ENCODE measurements at places on chromosomes 6 and 20.
A peak's percentile ranks its signal among the peaks of the same experiment; 100 is the strongest.

GRCh38 chr6:142838821-142839685, 105.9 kb downstream of the HIVEP2 start:
- DNase-seq = peak; percentile 63

- no peak for DNase-seq
Observed at GRCh38 chr20:56778765-56779195, 149.7 kb downstream of the TFAP2C start.

DNA sequence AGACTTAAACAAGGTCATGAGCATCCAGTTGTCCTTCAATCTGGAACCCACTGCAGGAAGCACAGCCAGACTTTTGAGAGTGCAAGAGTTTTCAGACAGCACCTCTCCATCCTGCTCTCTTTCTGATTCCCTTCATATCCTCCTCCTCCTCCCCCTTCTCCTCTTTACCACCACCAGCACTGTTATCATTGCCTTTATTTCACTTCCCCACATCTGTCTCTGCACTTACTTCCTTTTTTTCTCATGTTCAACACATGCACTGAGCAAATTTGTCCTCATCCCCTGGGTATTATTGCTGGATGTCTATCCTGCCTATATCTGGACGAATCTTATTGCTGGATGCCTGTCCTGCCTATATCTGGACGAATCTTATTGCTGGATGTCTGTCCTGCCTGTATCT, 554.8 kb downstream of the DHX35 start:
- DNase-seq = no peak

GRCh38 chr6:47162793-47163192, 120.7 kb upstream of the ADGRF1 start:
- DNase-seq = no peak

- DNase-seq = no peak
Observed at GRCh38 chr20:16111852-16112412, 461.3 kb downstream of the KIF16B start.

GRCh38 chr6:136502786-136503185, 47.4 kb downstream of the MAP7 start:
- no peak for DNase-seq

DNA sequence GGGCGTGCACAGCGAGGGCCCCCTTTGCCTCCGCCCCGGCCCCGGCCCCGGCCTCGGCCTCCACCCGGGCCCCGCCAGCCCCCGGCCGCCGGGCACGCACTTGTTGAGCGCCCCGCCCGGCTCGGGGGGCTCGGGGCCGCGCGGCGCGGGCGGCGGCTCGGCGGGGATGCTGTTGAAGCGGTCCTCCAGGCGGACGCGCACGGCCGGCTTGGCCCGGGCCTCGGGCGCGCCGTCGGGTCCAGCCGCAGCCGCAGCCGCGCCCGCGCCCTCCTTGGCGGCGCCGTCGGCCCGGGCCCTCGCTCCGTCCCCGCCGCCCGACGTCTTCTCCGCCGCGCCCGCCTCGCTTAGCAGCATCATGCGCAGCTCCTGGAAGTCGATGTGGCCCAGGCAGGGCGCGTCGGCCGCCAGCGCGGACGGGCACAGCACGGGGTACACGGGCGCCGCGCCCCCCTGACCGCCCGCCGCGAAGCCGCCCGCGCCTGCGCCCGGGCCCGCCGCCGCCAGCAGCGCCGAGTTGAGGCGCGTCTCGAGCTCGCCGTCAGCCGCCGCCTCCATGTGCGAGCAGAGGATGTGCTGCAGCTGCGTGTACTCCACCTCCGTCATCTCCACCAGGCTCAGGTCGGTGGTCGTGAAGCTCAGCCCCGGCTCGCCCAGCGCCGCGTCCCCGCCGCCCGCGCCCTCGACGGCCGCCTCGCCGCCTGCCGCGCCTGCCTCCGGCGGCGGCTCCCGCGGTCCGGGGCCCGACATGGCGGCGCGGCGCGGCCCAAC, 514 bp downstream of the TCFL5 start:
- DNase-seq = peak; percentile 28

- no peak for DNase-seq
Observed at GRCh38 chr20:25495189-25495824, 87.8 kb downstream of the GINS1 start.

GRCh38 chr6:169234634-169235033, 19.0 kb downstream of the THBS2 start:
- no peak for DNase-seq

GRCh38 chr6:156887623-156888269, 110.6 kb downstream of the ARID1B start:
- no peak for DNase-seq

DNA sequence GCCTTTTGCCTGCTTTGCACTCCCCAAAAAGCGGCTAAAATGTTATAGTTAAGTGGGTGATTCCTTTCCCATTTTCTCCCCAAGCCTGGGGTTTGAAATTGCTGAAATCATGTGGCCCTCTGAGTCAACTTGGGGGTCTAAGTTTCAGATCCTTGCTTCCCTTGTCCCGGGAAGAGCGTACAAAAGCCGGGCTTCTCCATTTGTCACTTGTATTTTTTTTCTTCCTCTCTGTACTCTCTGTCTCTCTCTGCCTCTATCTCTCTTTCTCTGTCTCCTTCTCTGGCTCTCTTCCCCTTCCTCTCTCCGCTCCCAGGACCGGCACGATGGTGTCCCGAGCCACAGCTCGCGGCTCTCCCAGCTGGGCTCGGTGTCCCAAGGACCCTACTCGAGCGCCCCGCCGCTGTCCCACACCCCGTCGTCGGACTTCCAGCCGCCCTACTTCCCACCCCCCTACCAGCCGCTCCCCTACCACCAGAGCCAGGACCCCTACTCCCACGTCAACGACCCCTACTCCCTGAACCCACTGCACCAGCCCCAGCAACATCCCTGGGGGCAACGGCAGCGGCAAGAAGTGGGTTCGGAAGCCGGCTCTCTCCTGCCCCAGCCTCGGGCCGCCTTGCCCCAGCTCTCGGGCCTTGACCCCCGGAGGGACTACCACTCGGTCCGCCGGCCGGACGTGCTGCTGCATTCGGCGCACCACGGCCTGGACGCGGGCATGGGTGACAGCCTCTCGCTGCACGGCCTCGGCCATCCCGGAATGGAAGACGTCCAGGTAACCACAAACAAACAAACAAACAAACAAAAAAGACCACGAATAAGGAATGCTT, 4.6 kb downstream of the TFAP2B start:
- DNase-seq = no peak

DNA sequence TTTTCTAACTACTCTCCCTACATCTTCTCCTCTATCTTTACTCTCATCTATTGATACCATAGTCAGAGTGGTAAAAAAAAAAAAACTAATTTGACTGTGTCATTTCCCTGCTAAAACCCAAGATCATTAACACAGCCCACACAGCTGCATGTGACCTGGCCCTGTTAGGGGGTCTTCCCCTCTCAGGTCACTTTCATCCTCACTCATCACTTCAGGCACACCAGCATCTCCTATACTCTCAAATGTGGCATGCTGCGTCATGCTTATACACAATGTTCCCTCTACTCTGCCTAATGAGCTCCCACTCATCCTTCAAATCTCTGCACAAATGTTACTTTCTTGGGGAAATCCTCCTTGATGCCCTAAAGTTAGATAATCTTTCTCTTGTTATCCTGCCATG, 86.8 kb downstream of the CDK19 start:
- DNase-seq = no peak

- no peak for DNase-seq
Observed at GRCh38 chr6:139449611-139450000, 75.2 kb upstream of the CITED2 start.

DNA sequence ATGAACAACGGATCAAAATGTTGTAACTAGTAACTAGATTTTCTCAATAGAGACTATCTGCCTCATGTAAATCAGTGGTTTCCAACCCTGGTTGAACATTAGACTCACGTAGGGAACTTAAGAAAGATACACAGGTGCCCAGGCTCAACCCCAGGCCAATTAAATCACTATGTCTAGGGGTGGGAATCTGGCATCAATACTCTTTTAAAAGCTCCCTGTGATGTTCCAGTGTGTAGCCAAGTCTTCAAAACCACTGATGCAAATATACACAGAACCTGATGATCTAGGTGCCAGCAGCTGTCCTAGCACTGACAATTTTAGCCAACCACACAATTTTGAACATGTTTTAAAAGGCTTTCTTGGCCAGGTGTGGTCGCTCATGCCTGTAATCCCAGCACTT, 128.7 kb downstream of the TBC1D32 start:
- DNase-seq = no peak

DNA sequence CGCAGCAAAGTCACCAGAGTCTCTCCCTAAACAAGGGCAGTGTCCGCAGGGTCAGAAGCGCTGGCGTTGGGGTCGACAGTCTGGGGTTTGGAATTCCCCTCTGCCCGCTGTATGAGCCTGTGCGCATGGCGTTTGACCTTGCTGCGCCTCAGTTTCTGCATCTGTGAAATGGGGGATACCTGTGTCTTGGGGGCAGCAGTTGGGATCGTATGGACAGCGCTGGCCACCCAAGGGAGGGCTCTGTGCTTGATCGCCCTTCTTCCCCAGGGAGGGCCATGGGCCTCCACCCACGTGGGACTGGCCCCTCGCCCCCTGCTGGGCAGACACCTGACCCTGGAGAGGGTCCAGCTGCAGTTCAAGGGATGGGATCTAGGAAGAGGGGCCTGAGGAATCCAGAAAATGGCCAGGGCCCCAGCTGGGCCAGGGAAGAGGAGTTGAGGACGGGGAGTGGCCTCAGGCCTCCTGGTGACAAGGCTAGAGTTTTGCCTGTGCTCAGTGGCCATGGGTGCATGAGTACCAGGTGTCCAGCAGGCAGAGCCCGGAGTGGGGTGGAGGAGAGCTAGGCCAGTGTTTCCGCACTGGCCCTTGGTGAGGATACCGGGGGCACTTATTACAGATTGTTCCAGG, 26.4 kb upstream of the PHACTR3 start:
- DNase-seq = no peak

DNA sequence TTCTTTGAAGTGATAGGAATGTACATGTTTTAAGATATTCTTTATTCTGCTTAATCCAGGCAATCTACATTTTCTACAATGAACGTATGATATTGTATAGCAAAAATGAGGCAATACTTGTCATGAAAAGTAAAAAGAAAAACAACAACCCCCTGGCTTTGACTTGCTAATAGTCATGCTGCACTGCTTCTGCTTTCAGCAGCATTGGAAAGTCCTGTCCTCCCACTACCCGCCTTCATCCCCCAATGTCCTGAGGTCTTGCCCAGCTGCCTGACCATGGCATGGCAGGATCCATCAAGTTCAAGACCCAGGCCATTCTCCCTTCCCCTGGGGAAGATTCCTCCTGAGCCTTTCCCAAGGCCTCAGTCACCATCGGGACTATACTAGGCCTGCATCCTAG, 156.5 kb downstream of the SH3BGRL2 start:
- DNase-seq = no peak

GRCh38 chr6:71072508-71072907, 115.6 kb upstream of the B3GAT2 start:
- no peak for DNase-seq

DNA sequence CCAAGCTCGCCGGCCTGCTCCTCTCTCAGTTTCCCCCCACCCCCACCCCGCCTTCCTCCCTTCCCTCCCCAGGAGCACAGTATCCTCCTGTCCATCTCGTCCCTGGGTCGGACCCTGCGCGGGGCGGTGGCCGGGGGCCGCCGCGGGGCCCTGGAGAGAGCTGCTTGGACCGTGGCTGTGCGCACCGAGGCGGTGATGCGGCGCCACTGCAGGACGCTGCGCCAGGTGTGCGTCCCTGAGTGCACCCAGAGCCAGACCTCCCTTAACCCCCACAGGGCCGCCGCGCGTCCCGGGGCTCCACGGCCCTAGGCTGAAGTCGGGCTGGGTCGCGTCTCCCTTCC, 2.2 kb downstream of the C20orf204 start:
- no peak for DNase-seq

GRCh38 chr6:43977404-43978111, 149.7 kb downstream of the MRPL14 start:
- no peak for DNase-seq

GRCh38 chr6:7207720-7208119, 100.0 kb downstream of the RREB1 start:
- DNase-seq = no peak

DNA sequence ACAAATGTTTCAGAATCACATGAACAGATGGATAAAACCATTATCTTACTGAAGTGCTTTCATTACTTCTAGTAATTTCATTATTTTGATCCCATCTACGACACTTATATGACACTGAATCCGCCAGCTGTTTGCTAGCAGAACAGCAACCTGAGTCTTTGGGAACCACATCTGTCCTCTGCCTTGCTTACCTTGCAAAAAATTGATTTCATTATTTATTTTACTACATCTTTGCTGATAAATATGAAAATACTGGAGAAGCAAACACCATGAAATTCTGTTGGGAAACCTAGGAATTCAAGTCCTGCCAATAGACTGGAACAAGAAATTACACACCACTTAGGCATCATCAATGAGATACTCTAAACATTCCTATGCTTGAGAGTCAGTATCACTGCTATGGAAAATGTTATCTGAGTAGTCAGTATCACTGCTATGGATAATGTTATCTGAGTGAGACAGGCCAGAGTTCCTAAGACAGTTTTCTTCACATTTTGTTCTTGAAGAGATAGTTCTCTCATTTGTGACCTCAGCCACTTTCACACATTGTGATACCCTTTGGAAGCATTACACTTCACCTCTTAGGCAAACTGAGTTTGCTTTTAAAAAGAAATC, 91.9 kb downstream of the PDE10A start:
- no peak for DNase-seq

GRCh38 chr6:1665214-1665613, 55.5 kb downstream of the FOXC1 start:
- no peak for DNase-seq

GRCh38 chr6:141700819-141701218, 431.9 kb upstream of the GJE1 start:
- no peak for DNase-seq

DNA sequence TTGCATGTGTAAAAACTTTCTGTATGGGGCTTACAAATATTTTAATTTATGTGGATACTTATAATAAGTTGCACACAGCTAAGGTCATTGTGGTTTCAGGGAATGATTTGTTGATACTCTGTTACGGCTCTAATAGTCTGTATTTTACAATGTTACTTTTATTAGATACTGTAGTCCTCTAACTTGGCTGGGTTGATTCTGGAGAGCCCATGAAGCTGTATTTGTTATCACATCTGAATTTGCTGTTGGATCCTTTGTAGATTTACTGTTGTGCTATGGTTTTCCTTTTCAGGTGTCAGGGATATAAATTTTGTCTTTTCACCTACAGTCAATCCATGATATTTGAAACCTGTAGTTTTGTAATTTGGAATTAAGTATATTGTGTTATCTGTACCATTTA, 161.0 kb downstream of the ARID1B start:
- no peak for DNase-seq

- peak; percentile 68 for DNase-seq
Observed at GRCh38 chr20:39048000-39048696, 86.0 kb downstream of the DHX35 start.

DNA sequence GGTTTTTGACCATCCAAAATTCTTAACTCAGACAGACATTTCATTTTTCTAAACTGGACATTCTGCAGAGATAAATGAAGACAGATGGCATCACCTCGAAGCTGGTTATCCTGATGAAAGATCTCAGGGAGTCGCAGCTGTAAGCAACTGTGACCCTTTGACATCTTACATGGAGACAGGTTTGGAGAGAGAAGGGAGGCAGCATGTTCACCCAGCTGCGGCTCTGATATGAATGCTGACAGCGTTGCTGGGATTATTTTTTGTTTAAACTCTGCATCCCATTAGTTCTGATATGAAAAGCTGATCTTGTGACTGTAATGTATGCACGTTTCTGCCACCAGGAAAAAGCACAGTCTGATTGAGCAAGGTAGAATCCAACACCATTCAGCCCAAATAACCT, 89.4 kb downstream of the C6orf118 start:
- no peak for DNase-seq
